Stimulated activated CD8-positive, alpha-beta memory T cell treated with anti-CD3 and anti-CD28 coated beads, Interleukin-15, amount 100 ng/mL, for 1 hour (primary cell): ENCODE measurements at places on chromosomes 6 and 20.

- peak; percentile 24 for DNase-seq
Observed at GRCh38 chr6:151475653-151476523, 17.9 kb upstream of the CCDC170 start.

GRCh38 chr6:142331075-142331551, 29.3 kb downstream of the ADGRG6 start:
- DNase-seq: no peak

DNA sequence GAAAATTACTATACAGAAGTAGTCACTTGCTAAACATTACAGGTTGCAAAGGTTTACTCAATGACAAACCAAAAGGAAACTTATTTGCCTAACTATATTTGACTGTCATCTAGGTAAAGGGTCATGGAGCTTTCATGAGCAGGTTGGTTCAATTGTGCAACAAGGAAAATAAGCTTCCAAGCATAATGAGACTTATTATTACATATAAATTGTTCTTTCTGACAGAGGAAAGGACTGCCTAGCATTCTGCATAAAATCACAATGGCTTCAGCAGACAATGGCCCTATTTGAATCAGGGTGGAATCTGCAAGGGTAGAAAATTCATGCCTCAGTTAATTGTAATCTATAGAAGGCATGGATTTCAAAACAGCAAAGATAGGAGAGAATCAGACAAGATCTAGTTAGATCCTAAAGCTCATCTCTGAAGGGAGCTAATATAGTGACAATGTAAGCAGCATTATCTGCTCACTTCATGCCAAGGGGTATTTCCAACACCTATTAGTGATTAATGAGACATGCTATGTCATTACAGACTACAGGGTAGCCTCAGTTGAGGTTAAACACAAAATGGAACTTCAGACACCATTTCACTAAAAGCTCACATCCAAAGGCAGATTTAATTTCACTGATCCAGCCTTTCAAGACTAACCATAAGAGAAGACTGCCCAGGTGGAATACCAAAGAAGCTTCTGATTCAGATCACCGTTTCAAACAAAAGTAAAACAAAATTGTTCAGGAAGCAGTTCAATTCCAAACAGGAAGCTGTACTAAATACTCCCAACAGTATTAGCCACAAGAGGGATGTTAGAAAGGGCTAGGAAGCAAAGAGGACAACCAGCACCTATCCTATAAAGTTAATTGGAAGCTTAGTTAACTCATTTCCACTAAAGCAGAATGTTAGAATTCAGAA, 8.5 kb downstream of the STAU1 start:
- no peak for DNase-seq

DNA sequence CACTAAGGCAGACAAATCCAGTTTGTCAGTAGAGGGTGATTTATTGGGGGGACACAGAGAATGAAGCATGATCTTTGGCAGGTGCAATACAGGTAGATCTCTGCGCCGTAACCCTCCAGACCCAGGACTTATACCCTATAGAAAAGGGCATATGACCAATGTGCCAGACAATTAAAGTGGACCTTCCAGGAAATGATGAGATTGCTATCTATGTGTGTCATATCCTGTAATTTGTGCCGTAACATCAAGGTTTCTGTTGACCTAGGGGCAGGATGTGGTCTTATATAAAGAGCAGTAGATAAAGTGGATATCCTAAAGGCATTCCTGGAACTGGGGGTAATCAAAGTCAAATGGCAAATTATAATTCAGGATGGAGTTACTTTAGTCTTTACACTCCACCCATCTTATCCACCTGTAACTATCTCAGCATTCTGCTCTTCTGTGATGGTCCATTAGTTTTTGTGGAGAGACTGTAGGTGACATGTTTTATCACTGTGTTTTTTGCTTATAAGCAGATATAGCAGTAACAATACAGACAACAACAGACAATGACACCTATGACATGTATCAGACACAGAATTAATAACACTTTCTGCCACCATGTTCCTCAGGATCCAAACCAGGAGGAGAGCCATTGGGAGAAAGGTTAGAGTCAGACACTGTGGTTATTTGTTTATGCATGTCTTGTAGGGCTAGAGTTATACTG, 43.1 kb upstream of the ZNF337 start:
- no peak for DNase-seq

DNA sequence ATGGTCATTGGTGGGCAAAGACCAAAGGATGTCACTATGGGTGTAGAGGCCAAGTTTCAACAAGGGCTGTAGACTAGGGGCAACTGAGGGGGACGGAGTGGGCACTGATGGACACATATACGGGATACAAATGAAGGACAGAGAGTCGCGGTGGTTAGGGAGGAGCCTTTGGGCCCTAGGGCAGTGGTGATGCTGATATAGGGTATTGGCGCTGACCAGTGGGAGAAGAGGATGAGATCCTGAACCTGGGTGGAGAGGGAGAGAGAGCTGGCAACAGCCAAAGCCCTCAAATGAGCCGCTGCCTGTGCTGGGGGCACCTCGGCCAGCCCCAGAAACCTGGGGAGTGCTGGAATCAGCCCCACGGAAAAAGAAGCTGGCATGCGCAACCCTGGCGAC, 1.6 kb downstream of the CDH22 start:
- no peak for DNase-seq

- no peak for DNase-seq
Observed at GRCh38 chr6:110207652-110208051, 27.4 kb downstream of the CDC40 start.

DNA sequence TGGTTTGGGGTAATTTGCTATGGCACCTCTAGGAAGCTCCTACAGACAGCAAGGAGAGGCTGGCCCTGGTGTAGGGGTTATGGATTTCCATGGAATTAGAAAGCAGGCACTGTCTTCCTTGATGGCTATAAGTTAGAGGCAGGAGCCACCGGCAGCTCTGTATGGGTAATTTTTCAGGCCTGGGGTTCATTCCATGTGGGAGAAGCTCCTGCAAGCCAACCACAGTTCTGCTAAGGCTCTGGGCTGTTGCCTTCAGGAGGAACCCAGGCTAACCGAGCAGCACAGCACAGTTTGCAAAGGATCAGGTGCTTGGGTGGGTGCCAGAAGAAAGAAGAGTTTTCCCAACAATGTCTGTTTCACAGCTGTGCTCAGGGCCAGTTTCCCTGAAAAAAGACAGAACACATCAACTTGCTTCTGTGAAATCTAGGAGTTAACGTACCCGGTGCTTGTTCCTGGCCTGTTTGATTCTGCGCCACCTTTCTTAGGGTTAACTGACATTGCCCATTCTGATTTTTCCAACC, 162.8 kb upstream of the MYLIP start:
- no peak for DNase-seq

DNA sequence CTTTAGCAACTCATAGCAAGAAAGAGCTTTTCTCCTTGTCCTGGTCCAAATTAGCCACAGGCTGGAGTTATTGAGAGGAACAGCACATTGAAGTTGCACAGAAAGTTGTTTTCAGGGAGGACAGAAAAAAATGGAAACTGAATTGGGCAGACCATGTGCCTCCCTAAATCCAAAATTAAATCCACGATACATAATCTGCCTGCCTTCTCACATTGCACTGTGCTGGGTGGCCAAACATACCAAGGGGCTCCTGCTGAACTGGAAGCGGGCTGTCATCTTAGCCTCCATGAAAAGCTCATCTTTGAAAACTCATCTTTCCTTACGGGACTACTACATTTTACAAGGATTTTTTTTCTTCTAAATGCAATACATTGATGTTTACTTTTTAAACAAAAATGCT, 59.9 kb downstream of the TNFAIP3 start:
- DNase-seq: no peak

GRCh38 chr6:166330612-166331011, 11.7 kb downstream of the SFT2D1 start:
- DNase-seq: no peak

GRCh38 chr6:55621244-55621643, 42.3 kb upstream of the HMGCLL1 start:
- no peak for DNase-seq

DNA sequence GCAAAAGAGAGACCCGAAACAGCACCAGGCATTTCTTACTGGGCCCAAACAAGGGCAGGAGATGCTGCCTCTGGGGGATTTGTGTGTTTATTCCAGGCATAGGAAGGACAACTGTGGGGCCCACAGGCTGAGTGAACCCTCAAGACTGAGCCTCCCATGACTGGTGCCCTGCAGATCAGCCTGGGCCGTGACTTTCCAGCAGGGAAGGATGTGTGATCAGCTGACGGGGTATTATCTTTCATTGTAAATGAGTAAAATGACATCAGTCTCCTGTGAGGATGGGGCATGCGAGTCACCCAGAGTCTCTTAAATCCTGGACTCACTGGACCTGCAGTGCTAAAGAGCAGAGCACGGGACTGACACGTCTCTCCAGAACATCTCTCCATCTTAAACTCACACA, 3.9 kb upstream of the TEAD3 start:
- no peak for DNase-seq

DNA sequence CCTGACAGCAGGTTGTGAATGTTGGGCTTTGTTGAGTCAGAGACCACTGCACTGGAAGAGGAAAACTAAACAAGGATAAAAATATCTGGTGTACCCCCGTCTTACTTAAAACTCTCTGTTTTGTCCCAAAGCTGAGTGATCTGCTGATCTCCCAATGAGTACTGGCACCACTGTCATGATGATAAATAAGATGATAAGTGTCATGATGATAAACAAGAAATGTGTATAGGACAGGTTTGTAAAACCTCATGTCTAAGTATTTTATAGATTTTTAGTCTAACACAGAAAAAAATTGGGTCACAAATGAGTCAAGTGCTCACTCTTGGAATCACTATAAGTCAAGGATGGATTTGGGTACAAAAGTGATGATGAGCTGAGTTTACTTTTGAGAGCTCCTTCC, 8.5 kb upstream of the SIM1 start:
- DNase-seq: no peak

DNA sequence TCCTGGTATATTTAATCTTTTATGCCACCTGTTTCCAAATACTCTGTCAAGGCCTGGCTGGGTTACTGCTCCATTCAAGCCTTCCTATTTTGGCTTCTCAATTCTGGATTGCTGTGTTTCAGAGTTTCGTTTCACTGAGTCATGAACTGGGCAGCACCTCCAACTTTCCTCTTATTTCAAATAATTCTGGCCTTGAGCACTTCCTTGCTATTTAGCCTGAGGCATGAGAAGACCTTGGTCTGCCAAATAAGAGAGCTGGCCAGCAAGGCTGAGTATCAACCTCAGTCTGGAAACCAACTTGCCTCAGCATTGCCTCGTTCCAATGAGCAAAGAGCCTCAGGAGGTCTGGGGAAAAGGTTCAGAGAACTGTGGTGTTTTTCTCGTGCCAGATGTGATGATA, 66.6 kb downstream of the TNFAIP3 start:
- no peak for DNase-seq

DNA sequence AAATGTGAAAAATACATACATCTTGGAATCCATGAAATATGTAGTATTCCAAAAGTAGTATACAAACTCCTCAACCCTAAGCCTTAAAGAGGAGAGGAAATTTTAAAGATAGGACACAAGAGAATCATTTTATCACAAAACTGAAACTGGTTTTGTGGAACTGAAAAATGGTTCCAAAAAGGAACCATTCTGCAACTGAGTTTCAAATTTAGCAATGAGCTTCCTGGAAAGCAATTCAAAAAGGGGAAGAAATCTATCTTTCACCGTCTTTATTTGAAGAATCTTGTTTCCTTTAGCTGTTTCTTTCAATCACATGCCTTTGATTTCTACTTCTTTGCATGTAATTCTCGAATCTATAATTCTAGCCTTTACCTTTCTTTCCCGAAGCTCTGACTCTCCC, 32.2 kb upstream of the LAMP5 start:
- no peak for DNase-seq

- DNase-seq: no peak
Observed at GRCh38 chr6:24667378-24667803, 514 bp downstream of the ACOT13 start.

DNA sequence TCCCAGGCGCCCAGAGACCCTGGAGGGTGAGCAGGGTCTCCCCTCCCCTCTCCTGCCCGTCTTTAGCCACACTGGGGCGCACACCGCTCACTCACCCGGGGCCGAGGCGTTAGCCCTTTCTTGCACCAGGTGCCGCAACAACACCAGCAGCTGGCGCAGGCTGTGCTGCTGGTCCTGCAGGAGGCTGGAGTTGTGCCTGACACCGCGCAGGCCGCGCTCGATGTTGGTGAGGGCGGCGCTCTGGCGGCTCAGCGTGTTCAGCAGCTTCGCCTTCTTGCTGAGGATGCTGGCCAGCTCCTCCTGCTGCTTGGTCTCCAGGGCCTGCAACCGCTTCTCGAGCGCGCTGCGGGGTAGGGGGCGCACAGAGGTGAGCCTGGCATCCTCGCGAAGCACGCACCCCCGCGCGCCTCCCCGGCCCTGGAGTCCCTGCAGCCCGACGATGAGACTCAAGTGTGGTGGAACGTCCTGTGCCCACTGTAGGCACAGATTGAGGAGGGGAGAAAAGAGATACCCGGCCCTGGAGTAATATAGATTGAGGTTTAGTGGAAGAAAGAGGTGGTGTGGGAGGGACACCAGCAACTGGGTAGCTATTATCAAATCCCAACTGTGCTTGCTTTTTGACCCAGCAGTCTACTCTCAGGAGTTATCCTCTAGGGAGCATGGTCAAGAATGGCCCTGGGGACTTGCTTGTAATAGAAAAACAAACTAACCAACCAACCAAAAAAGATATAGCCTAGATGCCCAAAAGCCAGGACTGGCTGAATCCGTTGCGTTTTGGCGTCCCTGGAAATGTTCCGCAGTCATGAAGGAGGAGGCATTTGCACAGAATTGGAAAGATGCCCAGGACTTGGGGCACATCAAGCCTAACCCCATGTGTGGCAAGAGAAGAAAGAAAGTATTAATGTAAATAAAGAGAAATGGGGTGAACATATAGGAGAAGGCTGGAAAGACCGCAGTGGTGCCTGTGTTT, 30.9 kb downstream of the ANGPT4 start:
- no peak for DNase-seq

DNA sequence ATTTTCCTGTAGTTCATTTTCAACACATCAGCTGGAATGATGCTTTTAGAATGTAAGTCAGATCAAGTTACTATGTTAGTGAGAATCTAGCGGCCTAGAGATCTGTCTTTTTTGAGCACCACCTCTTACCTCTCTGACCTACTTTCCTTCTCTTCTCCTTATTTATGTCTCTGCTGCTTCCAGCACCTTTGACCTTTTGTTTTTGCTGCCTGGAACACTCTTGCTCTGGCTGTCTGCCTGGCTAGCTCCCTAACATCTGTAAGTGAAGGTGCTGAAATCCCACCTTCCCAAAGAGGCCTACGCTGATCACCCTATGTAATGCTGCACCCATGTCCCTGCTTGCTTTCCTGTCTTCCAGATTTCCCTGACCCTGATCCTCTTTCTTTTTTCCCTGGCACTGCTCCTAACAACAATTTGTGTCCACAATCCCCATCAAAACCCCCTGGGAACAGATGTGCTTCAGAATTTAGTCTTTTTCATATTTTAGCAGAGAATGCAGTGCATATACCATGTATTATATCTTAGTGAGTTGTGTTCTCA, 87.8 kb downstream of the RFPL4B start:
- DNase-seq: no peak

DNA sequence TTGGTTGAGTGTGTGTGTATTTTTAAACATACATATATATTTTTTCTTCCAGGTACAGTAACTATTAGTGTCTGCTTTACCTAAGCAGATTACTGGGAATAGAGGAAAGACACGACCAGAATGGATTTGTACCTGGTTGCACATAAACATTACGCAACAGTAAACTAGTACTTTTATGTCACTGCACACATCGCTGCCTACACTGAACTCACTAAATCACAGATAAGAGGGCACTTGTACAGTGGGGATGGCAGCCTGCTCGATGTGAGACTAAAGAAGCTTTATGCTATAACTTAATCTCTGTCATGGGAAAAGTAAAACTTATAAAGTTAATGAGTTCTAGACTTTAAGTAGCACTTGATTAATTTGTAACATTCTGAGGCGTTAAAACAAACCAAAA, 89.5 kb upstream of the SIM1 start:
- no peak for DNase-seq

GRCh38 chr6:100176311-100176950, 182.4 kb upstream of the MCHR2 start:
- no peak for DNase-seq
